ENCODE measurements at places on chromosomes 1 and 21. TPM values are rescaled to one million over a fixed set of nuclear protein-coding genes. Genes with fewer than 3 reads are reported as not detected.
A peak's percentile ranks its signal among the peaks of the same experiment; 100 is the strongest.

GRCh38 chr1:30830537-30830936 lies 73.0 kb upstream of the LAPTM5 start:
- H3K36me3 ChIP-seq = no peaks in the 10 kb centered on the region
- no peak overlapping the region for H3K4me3 ChIP-seq
- no peaks in the 10 kb centered on the region for H3K4me1 ChIP-seq
- no peak for DNase-seq
- H3K27me3 ChIP-seq = peaks cover 58% of the 10 kb centered on the region

Gene PDZK1
- 0.78 TPM for total RNA-seq

GRCh38 chr1:26358411-26359384 lies 4.8 kb upstream of the CRYBG2 start:
- H3K4me3 ChIP-seq = peak overlapping the region; percentile 47
- peak overlapping the region; percentile 68 for H3K27ac ChIP-seq
- peaks cover 5% of the 10 kb centered on the region for H3K36me3 ChIP-seq
- peak; percentile 89 for DNase-seq
- peaks cover 8% of the 10 kb centered on the region for H3K27me3 ChIP-seq

DNA sequence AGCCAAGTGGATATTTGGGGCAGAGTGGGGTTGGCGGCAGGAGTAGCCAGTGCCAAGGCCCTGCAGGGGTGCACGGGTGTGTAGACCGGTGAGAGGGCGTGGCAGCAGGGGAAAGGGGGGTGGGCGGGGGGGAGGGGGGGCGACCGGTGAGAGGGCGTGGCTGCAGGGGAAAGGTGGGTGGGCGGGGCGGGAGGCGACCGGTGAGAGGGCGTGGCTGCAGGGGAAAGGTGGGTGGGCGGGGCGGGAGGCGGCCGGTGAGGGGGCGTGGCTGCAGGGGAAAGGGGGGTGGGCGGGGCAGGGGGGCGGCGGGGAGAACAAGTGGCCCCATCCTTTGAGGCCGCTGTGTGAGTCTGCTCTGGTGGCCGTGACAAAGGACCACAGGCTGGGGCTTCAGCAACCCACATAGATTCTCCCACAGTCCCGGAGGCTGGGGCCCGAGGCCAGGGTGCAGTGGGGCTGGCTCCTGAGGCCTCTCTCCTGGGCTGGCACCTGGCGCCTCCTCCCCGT lies 25.8 kb downstream of the RRP1 start:
- no peaks in the 10 kb centered on the region for H3K27me3 ChIP-seq
- H3K27ac ChIP-seq = no peak overlapping the region
- no peak overlapping the region for H3K4me3 ChIP-seq
- H3K36me3 ChIP-seq = no peaks in the 10 kb centered on the region
- DNase-seq = no peak

DNA sequence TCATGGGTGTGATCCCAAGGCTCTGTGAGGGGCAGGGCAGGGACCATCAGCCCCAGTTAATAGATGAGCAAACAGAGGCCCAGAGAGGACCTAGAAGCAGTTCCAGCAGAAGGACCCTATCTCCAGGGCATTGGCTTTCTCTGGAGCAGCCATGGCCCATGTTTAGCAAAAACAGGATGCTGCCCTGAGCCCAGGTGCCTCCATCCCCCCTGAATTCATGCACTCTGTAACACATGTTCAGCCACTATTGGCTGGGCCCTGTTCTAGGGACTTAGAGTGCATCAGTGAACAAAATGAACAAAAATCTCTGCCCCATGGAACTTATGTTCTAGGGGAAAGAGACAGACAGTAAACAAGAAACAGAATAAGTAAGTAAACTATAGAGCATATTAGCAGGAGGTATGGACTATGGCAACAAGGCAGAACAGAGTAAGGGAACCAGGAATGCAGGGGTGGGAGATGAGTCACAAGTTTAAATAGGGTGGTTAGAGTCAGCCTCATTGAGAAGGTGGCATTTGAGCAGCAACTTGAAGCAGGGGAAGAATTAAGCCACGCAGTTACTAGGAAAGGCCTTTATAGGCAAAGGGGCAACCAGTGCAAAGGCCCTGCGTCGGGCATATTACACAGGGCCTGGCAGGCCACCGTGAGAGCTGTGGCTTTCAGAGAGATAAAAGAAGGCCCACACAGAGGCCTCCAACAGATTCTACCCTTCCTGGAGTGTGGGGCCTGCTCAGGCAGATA lies 185.9 kb upstream of the EDN2 start:
- no peaks in the 10 kb centered on the region for H3K27me3 ChIP-seq
- no peak overlapping the region for H3K4me3 ChIP-seq
- DNase-seq = no peak
- H3K36me3 ChIP-seq = no peaks in the 10 kb centered on the region

DNA sequence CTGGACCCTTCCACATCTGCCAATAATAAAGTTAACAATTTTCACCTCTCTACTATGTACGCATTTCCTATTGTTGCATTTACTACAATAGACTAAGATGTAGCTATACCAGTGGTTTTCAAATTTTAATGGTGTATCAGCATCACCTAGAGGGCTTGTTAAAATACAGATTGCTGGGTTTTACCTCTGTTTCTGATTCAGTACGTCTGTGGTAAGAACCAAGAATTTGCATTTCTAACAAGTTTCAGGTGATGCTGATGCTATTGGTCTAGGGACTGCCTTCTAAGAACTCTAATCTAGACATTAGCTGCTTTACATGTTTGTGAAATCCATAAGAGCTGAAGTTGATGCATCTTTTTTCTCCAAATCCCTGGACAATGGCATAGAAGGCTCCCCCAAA lies 59.7 kb downstream of the ERICH3 start:
- no peaks in the 10 kb centered on the region for H3K27me3 ChIP-seq
- no peak for DNase-seq
- no peak overlapping the region for H3K27ac ChIP-seq
- no peaks in the 10 kb centered on the region for H3K4me1 ChIP-seq
- H3K36me3 ChIP-seq = no peaks in the 10 kb centered on the region
- no peak overlapping the region for H3K4me3 ChIP-seq
